ENCODE measurements at places on chromosomes 2 and 18. TPM values are rescaled to one million over a fixed set of nuclear protein-coding genes. Genes with fewer than 3 reads are reported as not detected.

DLGAP1 gene
- 0.53 TPM for total RNA-seq

LYG2 gene
- not detected for total RNA-seq

DNA sequence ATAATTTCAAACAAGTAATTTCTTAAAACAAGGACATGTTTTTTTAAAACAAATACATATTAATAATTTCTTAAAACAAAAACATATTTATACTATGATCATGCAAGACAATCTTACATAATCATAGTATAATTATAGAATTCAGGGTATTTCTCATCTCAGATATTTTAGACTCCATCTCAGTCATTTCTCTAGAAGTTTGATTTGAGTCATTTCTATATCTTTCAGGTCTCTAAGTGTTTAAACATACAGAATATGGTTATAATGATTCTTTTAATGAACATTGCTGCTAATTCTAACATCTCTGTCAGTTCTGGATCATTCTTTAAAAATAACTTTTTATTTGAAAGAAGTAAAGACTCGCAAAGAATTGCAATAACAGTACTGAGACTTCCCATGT is 154.2 kb upstream of the KYNU start:
- no peak for DNase-seq

TET3 gene
- 10.1 TPM for total RNA-seq

- no peak for DNase-seq
Observed at GRCh38 chr2:234747032-234747431, 204.8 kb upstream of the SH3BP4 start.

SERPINB7 gene
- total RNA-seq: not detected

- no peak for DNase-seq
Observed at GRCh38 chr2:214489702-214490101, 78.8 kb downstream of the VWC2L start.

GRCh38 chr18:74994502-74995418 is 214.2 kb downstream of the PTGR3 start:
- peak; percentile 55 for DNase-seq

WDR75 gene
- 34.0 TPM for total RNA-seq

ANKRD62 gene
- not detected for total RNA-seq

DNA sequence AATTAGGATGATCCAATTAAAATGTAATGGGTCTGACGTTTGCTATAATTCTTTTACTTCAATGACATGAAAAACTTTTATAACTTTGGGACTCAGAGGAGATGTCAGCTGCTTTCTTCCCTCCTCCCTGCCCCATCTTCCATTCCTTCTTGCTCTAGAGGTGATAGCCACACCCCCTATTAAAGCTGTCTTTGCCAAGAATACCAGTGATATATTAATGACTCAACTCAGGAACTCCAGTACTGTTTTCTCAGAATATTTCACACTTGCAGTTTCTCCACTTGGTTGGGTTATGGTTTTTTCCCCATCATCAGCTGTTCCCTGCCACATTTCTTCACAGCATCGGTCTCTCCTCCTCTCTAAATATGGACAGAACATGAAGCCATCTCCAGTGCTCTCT is 184.0 kb downstream of the KCNE4 start:
- no peak for DNase-seq

GRCh38 chr2:100291152-100291970 is 30.9 kb downstream of the LONRF2 start:
- peak; percentile 78 for DNase-seq

DNA sequence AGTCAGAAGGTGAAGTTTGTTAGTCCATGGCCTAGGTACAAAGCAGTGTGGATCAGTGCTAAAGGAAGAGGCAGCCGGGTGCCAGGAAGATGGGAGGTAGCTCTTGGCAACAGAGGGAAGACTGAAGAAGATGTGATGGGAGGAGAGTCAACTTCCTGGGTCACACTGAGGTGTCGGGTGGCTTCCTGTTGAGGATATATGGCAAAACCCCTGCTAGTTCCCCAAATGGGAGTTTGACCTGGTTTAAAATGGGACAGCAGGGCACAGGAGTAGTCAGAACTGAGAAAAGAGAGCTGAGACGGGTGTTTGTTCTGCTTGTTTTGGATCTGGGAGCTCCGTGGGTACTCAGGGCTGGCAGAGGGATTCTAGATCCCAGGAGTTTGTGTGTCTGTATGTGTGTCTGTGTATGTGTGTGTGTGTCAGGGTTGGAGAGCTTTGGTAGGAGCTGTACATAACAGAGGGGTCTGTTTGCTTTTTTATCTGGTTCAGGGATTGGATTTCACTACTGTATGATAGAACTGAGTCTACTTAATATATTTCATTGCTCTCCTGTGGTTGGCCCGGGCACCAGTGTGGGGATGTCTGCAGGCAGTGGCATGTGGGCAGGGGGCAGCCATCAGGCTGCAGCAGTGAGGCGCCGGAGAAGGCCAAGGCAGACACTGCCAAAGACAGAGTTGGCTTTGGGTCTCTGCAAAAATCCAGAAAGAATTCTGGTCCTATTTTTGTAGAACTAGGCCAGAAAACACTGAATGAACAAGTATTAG is 17.1 kb downstream of the MXD1 start:
- no peak for DNase-seq

ANO7 gene
- total RNA-seq: 0.91 TPM

DNA sequence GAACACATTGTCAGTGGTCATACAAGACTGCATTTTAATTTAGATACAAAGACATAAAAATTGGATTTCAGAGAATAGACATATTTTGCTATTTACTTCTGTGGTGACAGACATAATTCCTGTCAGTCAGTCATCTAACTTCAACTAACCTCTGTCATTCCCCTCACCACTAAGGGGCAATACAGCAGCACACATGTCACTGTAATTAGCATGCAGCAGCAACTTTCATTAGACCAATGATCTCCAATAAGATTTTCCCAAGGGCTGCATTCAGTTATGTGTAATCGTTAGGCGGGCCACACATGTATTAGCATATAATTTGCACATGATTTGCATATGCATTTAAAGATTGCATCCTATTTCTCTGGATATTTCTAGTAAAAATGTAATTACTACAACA is 624.5 kb downstream of the NR4A2 start:
- DNase-seq: no peak

DNA sequence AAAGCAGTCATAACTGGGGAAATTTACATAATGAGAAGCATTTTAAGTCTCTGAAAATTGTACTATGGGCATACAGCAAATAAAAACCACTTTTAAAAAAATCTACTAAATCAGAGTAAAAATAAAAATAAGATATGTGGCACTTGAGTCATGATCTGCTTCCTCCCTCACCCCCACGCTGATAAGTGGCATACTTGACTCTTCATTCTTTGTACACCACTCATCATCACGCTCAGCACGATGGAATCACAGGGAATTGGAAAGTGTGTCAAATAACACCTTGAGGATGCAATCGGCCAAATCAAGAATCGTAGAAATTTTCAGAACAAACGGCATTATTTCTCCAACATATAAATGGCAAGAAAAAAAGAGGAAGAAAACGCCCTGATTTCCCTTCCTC is 41.1 kb upstream of the REG3G start:
- no peak for DNase-seq

ICA1L gene
- total RNA-seq: 3.1 TPM

GRCh38 chr18:51064256-51064655 is 34.2 kb downstream of the SMAD4 start:
- no peak for DNase-seq

DNA sequence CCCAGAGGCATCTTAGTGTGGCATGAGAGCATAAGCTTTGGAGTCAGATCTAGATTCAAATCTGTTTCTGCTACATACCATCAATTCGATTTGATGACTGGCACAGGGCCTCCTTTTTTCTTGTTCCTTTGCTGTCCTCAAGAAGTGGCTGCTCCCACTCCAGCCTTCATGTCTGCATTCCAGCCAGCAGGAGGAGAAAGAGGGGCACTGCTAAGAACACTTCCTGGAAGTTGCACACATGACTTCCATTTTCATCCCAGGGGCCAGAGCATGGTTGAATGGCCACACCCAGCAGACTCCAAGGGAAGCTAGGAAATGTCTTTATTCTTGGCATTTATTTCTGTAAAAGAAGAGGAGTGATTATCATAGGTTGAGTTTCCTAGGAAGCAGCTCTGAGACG is 50.4 kb downstream of the EML6 start:
- no peak for DNase-seq

TSGA10 gene
- total RNA-seq: 3.7 TPM

DNA sequence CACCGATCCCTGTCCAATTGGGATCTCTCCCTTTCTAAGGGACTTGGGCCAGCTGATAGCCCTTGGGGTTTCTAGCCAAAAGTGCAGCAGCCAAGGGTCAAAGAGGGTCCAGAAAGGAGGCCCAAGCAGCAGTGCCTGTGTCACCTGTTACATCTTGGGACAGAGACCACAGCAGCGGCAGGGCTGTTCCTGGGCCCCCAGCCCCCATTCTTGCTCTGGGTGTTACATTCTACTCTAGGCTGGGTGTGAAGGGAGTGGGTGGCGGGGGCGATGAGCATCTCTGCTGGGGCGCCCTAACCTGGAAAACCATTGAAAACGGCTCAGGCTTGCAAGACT is 1.2 kb downstream of the PAX3 start:
- DNase-seq: no peak

- no peak for DNase-seq
Observed at GRCh38 chr2:101395545-101396315, 8.4 kb upstream of the CREG2 start.

- no peak for DNase-seq
Observed at GRCh38 chr2:203687165-203687564, 19.3 kb upstream of the CD28 start.

DNA sequence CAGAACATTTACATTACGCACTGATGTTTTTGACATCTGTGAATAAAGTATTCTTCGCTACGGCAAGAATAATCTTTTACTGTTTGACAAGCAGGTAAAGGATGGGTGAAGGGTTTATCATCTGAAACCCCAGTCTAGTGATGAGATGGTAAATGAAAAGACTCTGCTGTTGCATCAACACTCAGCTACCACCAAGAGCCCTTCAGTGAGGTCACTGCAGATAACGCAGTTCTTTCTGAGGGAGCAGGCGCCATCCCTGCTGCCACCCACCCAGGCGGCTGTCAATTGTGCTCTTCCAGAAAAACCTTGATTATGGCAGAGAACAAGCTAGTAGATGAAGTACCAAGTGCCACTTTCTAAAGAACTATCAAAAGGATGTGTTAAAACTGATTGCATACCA is 58.7 kb downstream of the ABCG8 start:
- no peak for DNase-seq

DNA sequence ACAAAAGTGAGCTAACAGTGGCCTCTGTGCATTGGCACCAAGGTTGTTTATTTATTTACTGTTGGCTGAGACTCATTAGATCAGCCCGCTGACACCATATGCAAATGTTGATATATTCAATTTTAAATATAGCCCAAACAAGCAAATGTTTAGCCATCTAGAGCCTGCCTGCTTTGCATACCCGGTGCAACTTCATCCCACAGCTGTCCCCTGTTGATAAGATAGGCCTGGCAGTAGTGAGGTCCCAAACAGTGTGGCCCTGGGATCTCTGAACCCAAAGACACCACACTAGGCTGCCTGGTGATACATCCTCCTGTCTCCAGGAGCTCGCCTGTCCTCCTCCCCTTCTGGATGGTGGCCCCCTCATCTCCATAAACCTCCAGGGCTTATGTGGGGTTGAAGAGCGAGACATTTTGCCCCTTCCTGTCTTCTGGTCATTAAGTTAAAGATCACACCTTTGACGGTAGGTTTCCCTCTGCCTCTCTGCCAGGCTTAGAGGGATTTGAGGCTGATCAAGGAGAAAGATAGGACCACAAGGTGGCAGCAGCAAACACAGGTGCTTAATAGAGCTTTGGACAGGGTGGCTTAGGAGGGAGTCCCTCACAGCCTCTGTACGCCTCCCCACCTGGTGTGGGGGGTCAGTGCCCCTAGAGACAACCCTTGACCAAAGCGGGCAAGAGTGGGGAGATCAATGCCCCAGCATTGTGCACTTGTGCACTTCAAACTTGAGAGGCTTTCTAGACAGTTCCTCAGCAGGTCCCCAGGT is 23.7 kb upstream of the MYO5B start:
- peak; percentile 46 for DNase-seq

GRCh38 chr2:133676392-133677130 is 108.3 kb upstream of the NCKAP5 start:
- DNase-seq: no peak

GRCh38 chr2:45941531-45942236 is 290.2 kb downstream of the PRKCE start:
- no peak for DNase-seq

NPC1 gene
- total RNA-seq: 39.8 TPM

GRCh38 chr2:157840568-157841156 is 35.5 kb downstream of the ACVR1 start:
- no peak for DNase-seq

ZDBF2 gene
- 15.6 TPM for total RNA-seq

GAD1 gene
- 1.5 TPM for total RNA-seq

Data from activated CD4-positive, alpha-beta memory T cell treated with anti-CD3 and anti-CD28 coated beads, Interleukin-2, amount 10 ng/mL, durations not matched to agents 7 days and 5 days (primary cell).